CD4-positive, alpha-beta memory T cell (primary cell): ENCODE measurements at places on chromosomes 11 and 22. TPM values are rescaled to one million over a fixed set of nuclear protein-coding genes. Genes with fewer than 3 reads are reported as not detected.
A peak's percentile ranks its signal among the peaks of the same experiment; 100 is the strongest.

DNA sequence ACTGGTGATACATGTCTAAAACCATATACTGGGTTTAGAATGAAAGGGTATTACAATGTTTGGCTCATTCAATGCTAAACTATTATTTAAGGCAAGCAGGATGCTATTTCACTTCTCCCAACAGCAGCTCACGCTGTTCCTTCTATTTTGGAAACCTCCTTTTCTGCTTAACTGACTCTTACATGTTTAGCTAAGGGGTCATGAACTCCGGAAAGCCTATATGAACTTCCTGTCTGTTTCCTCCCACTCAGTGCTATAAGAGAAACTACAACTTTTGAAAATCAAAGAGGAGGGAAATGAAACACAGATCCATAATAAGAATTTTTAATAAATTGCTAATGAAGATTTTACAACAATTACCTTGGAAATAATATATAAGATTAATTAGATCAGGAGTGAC is 30.9 kb downstream of the SLC36A4 start:
- no peak for DNase-seq

The LTBP3 gene
- total RNA-seq: 211 TPM

The TMEM86A gene
- 2.5 TPM for total RNA-seq

DNA sequence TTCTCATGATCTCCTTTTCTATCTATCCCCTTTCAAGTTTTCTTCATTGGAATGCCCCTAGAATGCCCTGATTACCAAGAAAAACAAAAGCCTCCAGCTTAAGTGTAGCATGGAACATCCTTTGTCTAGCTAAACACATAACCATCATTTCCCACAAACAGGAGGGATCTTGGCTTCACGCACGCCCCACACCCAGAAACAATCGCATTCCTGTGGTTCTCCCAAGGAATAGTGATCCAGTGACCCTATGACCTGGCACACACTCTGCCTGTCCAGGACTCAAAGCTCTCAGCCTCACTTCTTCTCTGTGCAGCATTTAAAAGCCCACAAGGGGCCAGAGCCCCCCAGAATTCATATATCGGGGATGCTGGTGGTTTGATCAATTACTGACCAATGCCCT is 9.3 kb upstream of the POU2AF1 start:
- DNase-seq: no peak

The OR51I1 gene
- total RNA-seq: not detected

DNA sequence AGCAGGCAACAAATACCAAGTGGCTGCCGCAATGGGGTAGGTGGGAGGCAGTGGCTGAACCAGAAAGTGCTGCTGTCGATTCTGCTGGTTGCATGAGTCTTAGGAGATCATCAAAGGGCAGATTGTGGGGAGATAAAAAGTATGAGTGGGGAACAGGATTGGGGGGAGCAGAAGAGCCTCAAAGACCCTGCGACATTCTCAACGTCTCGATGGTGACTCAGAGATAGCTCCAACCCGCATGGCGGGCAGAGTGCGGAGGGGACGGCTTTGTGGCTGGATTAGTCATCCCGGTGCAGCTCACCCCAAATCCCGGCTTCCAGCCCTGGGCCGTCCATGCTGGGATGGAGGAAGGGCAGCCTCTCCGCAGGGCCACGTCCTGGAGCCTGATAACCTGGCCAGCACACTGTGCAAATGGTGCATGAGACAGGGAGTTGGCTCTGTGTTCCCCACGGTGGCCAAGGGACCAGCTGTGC is 11.6 kb upstream of the RTN4R start:
- DNase-seq: no peak

DNA sequence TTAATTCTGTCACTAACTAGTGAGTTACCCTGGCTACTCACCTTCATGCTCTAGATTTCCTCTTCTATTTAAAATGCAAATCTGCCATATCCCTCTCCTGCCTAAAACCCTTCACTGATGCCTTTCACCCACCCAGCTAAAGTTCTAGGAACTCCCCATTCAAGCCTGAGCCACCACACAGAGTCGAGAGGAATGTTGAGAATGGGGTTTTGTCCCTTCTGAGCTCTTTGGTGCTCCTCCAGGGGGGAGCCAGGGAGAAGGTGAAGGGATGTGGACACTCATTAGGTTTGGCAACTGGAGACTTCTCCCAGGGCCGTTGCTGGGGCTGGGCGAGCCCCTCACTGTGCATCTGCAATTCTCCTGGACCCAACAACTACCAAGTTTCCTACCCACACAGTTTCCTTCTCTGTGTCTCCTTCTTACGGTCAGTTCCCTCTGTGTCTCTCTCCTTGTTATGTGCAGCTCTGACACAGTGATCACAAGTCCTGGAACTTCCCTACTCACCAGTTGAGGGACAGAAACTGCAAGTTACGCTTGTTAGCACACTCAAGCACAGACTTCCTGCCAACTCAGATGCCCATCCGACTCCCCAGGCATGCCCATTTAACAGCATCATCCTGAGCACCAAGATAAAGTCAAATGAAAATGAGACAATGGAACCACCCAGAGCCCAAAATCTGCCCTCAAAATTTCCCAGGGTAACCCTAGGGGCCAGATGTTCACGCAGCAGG is 6.5 kb upstream of the IL10RA start:
- DNase-seq: no peak

DNA sequence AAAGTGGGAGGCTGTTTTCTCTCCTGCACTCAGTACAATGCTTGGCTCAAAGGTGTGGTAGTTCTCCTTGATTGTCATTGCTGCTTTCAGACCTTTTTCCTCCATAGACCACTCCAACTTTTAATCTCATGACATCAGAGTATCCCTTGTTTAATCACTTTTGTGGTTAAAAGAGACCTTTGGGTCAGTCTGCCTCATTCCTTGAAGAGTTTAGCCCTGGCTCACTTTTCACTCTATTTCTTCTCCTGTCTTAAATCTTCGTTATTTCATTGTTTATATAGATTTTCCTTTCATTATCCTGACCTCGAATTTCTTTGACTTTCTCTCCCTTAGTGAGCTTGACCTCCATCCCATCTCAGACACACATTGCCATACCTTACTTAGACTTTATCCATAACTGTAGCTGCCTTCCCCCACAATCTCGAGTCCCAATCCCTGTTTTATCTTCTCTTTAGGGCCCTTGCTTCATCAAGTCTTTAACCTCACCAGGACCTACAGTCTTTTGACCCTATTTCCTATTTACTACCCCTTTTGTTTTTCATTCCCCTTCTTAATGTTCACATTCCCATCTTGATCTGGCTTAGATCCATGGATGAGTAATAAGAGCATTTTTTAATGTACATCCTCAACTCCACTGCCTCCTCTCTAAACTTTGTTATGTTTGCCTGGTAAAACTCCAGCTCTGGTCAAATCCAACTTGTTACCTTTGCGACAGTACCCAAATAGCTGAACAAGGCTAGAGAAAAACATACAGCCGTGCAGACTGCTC is 9.5 kb downstream of the ATXN10 start:
- no peak for DNase-seq

- DNase-seq: no peak
These were observed 141.0 kb downstream of the ARHGAP20 start for GRCh38 chr11:110571081-110571720.

DNA sequence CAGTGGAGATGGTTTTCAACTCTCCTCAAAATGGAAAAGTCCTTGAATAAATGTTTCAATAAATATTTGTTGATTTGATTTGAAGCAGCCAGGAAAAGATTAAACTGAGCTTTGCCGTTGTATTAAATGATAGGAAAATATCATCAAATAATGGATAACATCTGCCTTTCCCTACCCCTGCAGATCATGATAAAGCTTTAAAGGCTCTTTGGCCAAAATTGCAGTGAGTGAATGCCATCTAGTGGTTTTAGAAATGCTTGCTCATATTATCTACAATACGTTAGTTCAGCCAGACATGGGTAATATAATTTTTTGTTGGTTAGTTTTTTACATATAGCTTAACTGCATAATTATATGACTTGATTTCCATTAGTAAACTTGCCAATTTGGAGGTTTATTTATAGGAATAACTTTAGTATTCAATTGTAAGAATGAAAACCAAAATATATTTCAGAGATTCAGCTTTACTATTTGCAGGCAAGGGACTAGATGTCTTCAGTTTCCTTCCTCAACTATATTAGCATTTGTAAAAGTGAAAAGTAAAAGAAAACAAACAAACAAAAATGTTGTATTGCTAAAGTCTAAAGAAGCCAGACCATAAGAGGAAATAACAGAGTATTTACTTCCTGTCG is 159.2 kb downstream of the MSANTD4 start:
- peak; percentile 31 for DNase-seq

GRCh38 chr11:125156346-125157117 is 8.0 kb upstream of the PKNOX2 start:
- no peak for DNase-seq

DNA sequence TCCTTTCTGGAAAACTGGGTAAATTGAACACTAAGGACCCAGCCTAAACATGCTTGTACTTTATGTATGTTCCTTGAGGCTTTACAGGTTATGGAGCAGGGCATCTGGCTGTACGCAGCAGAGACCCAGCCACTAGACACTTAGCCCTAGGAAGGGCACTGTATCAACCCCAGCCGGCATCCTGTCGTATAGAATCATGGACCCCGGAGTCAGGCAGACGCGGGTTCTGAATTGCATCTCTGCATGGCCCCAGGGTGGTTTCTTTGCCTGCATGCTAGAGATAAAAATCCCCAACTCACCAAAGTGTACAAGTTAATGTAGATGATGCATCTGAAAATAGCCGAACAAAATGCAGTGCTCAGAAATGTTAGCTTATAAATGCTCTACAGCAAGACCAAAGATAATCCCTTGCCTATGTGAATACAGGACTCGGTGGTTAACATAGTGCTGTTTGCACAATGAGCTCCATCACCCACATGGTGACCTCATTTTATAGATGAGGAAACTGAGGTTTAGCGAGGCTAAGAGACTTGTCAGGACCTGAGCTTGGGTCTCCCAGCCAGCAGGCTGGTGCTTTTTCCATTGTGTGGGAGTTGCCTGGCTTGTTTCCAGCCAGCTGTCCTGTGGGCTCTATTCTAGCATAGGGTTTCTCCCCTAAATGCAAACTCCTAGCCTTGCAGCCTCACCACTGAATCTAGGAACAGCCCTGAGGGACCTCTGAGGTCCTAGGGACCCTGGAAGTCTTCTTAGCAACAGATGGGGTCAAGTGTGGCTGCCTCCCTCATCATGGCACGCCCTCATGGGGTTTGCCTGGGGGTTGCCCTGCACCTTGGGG is 7.3 kb downstream of the CD6 start:
- peak; percentile 52 for DNase-seq

The RHOD gene
- total RNA-seq: not detected

GRCh38 chr22:45934168-45934564 is 42.8 kb downstream of the WNT7B start:
- DNase-seq: no peak

The HEPN1 gene
- not detected for total RNA-seq

DNA sequence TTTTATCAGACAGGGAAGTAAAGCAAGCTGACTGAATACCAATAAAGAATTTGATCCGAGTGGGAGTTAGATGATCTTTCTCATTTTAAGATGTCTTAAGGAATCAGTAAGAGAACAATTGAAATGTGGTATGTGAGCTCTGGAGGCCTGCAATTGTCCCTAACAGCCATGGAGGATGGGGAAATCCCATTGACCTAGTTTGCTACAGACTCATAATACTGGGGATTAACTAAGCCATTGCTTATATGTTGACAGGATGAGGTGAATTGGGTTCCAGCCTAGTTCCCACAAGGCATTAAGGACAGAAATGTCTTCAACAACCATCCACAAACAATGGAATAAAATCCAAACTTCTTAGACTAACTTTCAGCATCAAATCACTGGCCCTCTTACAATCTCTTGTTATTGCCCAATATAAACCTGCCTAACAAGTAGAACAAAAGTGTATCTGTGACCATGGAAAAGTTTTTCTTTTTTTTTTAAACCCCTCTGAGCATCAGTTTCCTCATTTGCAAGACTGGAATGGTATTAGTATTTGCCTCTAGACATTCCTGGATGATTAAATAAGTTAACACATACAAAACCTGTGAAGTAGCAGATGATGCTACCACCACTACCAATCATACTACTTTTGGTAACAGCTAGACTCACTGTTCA is 773.2 kb downstream of the DLG2 start:
- DNase-seq: no peak

The RGL4 gene
- total RNA-seq: 7.2 TPM

DNA sequence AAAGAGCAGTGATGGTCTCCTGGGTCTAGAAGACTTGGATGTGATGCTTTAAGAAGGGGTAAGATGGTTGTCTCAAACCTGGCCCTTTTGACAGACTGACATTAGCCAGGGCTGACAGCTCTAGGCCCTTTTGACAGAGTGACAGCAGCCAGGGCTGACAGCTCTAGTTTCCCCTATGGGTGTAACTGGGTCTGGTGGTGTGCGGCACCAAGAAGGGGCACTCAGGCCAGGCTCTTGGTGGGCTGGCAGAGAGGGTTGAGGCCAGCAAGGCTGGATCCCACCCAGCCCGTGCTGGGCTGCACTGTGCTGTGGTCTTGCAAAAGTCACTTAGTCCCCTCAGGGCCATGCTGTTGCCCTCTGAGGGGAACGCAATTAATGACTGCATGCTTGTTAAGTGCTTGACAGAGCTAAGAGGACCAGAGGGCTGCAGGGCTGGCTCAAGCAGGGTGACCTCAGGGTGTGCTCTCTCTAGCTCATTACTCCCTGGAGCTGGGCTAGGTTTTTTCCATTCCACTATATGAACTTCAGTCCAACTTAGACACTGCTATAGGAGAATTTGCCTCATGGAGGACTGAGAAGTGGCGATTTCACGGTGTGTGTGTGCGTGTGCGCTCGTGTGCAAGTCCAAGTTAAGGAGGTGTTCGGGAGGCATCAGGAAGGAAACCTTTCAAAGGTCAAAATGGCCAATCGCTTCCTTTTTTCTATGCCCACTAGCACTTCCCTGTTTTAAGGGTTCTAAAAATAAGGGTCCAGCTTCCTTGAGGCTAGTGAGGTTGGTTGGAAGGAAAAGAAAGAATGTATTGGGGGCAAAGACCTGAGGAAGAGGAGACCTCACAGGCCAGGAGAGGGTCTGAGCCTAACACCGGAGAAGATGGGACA is 4.4 kb downstream of the UBASH3B start:
- DNase-seq: no peak

GRCh38 chr11:14029440-14029839 is 66.9 kb downstream of the SPON1 start:
- DNase-seq: no peak

- DNase-seq: no peak
These were observed 18.3 kb upstream of the MICAL2 start for GRCh38 chr11:12091956-12092558.

The TMEM191C gene
- 3.5 TPM for total RNA-seq

The OR8G5 gene
- not detected for total RNA-seq

- no peak for DNase-seq
These were observed 104.8 kb downstream of the RPL27A start for GRCh38 chr11:8787372-8787771.

GRCh38 chr11:57735619-57736298 is 5.5 kb upstream of the SELENOH start:
- DNase-seq: no peak

- no peak for DNase-seq
These were observed 476 bp upstream of the BARX2 start for GRCh38 chr11:129374993-129375750.

GRCh38 chr11:120694726-120695125 is 183.2 kb downstream of the GRIK4 start:
- DNase-seq: no peak

DNA sequence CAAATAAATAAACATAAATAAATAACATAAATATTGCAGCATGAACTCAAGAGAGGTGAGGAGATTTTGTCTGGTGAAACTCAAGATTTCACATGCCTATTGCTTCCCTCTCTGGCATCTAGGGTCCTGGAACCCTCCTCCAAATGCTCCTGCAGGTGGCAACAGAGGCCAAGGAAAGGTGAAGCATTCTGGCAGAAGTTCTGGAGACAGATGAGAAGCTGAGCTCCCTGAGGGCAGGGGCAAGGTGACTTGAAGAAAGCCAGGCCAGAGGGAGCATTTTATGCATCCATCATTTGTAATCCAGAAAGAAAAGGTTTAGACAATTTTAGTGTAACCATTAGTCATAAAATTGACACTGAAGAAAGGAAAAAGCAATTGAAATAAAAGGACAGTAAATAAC is 64.9 kb downstream of the ENDOD1 start:
- DNase-seq: peak; percentile 59
